ENCODE measurements at places on chromosomes 12 and 14.

DNA sequence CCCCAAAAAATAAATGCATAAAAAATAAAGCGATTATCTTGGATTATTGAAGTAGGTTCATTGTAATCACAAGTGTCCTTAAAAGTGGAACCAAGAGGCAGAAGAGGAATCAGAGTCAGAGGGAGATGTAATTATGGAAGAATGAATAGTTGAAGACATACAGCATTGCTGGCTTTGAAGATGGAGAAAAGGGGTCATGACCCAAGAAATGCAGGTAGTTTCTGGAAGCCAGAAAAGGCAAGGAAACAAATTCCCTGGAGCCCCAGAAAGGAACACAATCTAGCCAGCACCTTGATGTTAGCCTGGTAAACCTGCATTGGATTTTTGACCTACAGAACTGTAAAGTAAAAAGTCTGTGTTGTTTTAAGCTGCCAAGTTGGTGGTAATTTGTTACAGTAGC lies 57.5 kb upstream of the PTGR2 start:
- DNase-seq: no peak

DNA sequence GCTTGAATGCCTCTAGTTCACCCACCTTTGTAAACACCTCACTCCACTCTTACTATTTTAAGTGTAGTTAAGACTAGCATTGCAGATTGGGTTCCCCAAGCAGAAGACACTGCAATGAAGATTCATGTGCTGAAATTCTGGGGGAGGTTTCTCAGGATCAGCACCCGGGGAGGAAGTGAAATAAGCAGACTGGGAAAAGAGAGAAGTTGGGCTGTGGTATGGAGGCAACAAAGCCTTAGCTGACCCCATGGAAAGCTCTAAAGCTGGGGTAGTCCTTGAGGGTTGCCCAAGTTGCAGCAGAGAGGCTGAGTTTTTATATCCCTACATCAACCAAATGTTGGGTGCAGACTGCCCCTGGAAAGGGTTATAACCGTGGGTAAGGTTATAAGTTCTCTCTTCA lies 23.9 kb upstream of the IGF1 start:
- no peak for DNase-seq

DNA sequence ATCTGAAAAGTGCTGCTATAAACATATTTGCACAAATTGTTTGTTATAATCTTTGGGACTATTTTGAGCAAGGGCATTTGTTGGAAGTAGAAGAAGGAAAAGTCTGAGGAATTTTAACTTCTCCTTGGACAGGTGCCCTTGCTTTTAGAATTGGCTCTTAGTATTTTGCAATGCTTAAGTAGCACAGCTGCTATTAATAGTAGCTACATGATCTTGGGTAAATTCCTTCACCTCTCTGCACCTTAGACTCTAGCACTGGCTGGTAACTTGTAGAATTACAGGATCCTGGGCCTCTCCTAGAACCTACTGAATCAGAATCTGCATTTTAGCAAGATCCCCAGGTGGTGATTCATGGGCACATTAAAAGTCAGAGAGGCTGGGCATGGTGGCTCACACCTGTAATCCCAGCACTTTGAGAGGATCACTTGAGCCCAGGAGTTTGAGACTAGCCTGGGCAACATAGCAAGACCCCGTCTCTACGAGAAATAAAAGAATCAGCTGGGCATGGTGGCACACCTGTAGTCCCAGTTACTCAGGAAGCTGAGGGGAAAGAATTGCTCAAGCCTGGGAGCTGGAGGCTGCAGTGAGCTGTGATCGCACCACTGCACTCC lies 10.8 kb upstream of the TMEM120B start:
- no peak for DNase-seq

DNA sequence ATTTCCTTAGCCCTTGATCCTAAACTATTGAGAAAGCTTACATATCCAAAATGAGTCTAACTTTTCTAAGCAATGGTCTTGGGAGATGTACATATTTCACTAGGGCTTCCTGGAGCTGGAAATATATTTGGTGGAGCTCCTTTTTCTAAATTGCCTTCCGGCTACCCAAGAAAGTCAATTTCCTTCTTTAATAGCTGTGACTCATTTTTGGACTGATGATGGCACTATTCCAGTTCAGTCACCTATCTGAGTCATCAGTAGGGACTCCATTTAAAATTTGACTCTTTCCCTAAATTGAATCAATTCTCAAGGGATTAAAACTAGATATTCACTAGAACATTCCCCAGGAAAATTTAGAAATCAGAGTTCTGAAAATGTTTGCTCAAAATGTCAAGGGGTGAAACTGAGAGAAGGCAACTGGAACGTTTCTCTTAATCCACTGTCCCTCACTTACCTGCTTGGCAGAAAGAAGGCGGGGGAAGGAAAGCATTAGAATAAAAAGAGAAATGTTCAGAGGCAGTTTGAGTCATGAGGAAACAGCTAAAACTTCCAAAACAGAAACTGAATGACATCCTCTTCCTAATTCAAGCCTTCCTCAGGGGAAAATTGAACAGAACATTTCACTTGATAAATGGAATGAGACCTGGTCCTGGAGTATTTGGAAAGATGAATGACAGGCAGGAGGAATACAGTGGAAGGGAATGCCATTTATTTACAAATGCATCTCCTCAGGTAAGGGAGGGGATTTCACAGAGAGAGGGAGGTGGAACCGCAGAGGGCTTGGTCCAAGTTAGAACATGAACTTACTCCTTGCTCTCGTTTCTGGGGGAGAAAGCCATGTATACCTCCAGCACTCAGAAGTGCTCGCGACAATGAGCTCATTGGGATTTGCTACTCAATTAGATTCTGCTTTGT lies 91.2 kb downstream of the RGS6 start:
- DNase-seq: no peak

All from urinary bladder (tissue), 4 donors.